ENCODE measurements at places on chromosomes 5 and 9.

GRCh38 chr5:142684508-142685041 is 1.3 kb downstream of the FGF1 start:
- DNase-seq: no peak

- DNase-seq: no peak
These were observed 41.9 kb upstream of the GRHPR start for GRCh38 chr9:37380570-37380969.

DNA sequence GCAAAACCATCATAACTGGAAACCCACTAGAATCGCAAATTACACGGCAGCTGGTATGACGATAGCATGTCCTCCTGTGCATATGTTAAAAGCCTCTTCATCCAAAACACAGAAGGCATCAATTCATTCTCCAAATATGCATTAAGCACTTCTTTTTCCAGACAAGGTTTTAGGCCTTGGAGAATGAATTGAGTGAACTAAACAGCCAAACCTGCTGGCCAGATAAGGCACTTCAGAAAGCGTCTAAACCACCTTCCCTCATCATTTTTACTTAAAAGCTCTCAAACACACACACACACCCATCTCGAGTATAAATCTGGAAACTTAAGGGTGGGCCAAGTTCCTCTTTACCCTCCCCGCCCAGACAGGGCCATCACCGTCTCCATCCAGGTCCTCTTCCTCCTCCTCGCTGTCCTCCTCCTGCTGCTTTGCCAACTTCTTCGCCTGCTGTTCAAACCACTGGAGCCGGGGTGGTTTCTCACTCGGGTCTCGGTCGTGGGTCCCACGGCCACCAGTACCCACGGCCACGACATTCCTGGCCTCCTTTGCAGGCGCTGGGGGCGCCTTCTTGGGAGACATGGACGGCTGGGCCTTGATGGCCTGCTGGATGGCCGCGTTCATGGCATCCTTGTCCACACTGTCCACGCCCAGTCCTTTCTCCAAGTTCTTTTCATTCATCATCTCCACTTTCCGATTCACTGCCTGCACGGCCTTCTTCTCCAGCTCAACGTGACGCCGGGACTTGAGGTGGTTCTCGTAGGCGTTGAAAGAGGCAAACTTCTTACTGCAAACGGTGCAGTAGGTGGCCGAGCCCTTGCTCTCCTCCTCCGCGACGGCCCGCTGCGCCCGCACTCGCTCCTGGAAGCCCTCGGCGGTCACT is 696 bp downstream of the ZNF622 start:
- no peak for DNase-seq

DNA sequence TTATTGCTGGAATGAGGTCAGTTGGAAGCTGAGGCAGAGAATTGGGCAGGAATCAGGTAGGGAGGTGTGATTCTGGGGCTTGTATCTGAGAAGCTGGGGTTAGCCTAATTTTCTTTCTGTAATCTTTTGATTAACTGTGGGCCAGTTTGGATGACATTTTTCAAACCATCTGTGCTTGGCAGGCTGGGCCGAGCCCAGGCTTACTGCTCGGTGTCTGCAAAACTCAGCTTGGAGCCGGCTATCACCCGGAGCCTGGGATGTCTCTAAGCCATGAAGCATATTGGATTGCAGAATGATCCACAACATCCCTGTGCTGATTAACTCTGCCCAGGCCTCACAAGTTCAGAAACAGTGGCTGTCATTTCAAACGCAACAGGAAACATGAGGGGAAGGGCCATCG is 26.5 kb downstream of the KCNMB1 start:
- no peak for DNase-seq

DNA sequence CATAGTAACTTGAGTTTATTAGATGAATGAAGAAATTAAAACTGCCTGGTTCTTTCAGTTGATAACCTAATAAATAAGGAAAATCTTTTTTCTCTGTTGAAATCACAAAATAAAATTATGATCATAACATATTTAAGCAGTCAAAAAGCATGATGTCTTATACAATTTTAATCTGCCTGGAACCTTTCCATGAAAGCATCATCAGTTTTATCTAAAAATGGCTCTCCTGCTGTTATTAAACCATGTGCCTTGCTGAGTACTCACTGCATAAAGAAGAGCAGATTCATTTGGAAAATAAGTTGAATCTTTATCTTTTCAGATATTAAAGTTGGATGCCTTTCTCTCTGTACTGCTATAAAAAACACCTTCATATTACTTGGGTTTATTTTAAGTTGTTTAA is 148.8 kb downstream of the SLC24A2 start:
- no peak for DNase-seq

DNA sequence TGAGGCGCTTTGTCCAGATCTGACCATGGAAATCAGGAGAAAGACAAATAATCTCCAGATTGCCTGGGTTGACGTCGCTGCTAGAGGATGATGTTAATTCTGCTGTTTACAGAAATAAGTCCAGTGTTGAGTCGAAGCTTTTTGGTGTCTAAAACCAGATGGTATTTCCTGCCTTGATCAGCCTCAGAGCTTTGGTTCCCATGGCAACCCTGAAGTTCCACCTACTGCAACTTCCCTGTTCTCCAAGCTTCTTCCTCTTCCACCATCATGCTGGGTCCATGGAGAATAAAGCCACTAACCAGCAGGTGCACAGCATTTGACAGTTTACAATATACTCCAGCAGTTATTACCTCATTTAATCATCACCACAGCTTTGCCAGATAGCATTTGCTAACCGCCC is 18.0 kb upstream of the GABBR2 start:
- DNase-seq: no peak

DNA sequence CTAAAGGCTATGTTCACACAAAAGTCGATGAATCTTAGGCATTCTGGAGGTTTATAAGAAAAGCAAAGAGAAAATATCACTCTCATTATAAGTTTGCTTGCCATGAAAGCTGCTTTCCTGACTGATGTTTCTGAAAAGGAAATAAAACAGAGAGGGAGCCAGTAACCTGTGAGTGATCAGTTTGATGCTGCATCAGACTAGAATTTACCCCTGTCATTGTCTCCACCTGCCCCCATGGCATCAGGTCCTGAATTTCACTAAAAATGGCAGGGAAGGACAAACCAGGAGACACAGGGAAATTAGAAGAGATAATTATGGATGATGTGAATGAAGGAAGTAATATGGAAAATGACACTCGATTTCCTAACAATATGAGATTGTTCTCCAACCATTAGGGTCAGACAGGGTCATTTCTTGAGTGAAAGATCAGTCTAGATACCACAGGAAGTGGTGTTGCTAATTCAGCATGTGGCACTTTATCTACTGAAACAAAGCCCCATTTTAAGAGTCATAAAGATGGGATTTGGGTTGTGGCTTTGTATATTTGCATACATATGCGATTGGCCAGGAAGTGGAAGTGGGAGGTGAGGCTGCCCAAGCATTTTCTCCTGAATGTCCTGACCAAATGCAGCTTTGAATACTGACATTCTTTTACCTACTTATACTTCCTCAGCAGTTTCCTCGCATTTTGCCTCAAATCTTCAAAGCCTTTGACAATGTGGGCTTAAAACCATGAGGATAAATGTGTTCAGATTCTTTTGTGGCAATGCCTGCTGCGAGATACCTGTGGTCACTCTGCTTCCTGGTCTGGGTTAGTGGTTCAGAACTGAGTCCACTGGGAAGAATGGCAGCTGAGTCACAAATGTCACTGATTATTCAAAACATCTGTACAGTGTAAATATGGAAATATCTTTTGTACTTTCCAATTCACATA is 29.7 kb downstream of the MEGF10 start:
- DNase-seq: no peak

GRCh38 chr5:57277085-57277484 is 103.2 kb downstream of the GPBP1 start:
- DNase-seq: no peak

- no peak for DNase-seq
These were observed 197.0 kb downstream of the FBN2 start for GRCh38 chr5:128341056-128341455.

- no peak for DNase-seq
These were observed 111.3 kb upstream of the SAP30L start for GRCh38 chr5:154334406-154335064.

DNA sequence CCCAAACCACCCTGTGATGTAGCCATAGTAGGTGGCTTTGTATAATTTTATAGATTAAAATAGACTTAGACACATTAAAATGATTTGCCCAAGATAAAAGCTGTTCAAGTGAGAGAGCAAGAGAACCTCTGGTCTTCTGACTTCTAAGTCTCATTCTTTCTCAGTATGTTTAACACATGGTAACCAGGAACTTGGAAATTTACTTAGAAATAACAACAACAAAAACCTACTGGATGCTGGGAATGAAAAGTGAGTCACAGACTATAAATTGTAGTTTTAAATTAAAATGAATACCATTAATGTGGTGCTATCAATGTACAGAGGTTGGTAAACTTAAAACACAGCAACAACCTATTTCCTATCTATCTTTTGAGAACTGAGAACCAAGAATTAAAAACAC is 30.4 kb downstream of the HMGCR start:
- DNase-seq: no peak

DNA sequence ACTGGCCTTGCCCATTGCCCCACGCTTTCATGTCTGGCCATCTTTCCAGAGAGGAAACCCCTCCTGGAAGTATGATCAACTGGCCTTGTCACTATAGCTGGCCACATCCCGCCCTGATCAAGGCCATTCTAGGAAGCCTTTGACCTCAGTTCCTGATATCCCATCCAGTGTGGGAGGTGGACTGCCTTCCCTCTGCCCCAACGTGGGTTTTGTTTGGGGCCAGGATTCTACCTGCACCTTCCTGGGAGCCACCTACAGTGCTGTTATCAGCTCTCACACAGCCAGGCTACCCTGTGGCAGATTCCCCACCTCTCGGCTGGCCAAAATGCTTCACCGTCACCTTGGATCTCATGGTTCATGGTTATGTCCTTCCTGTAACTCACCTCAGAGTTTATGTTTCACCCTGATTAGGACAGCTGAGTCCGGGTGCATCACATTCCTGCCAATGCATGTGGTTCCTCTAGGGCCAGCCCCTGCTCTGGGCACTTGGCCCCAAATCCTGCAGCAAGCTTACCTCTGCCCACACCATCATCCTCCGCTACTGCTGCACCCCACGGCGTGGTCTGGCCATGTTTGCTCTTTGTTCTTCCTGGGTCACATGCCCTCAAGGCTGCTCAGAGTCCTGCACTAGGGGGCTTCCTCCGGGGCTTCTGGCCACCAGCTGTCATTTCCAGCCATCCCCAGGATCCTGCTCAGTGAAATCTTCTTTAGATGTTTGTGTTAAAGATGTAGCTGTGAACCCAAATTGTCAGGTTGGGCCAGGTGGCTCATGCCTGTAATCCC is 24.2 kb upstream of the S1PR3 start:
- no peak for DNase-seq

DNA sequence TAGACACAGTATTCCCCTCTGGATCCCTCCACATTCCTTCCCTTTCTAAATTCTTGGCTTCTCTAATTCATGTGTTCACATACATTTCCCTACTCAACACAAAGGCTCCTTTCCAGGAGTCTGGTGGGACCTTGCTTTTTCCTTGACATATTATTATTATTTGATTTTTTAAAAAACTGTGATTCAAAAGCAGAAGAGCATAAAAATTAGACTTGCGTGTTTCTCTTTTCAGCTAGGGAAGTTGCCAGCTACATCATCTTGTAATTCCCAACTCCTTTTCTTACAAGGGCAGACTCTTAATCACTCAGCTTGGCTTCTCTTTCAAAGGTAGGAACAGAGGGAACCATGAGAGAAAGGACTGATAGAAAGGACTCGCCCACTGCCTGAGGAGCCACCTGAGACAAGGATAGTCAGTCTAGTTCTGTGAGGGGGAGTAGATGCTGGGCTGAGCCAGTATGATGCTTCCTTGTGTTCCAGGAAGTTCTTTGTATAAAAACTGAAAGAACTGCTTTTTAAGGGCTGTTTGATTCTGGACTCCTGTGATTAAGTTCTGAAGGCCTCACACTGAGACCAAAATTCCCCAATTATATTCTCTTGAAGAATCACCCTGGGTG is 51.0 kb upstream of the DPYSL3 start:
- DNase-seq: no peak

GRCh38 chr5:74130155-74130897 is 504.3 kb downstream of the ARHGEF28 start:
- no peak for DNase-seq

DNA sequence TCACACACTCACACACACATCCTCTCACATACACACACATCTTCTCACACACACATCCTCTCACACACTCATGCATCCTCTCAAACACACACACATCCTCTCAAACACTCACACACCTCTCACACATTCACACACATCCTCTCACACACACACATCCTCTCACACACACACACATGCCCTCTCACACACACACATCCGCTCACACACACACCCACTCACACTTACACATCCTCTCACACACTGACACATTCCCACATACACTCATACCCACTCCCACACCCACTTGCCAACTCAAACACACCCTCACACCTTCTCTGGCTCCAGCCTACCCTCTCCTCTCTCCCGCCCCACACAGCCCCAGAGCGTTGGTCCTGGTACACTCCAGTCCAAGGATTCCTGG is 127.9 kb upstream of the SLC30A5 start:
- no peak for DNase-seq

DNA sequence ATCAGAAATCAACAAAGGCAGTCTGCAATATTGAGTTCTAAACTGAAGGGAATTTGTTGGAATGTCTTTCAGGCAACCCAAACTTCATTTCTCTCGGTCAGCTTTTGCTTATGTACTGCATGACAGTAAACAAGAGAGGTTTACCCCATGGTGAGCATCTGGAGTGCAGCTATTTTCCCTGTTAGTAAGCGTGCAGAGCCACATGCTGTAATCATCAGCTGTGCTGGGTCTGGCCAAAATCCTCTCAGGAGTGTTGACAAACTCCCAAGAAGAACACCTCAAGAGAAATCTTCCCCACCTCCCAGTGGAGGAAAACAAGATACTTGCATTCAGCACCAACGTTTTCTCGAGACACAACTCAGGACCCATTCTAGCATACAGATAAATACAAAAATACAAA is 83.6 kb upstream of the ADAMTSL1 start:
- no peak for DNase-seq

GRCh38 chr9:24712206-24712605 is 166.5 kb upstream of the IZUMO3 start:
- DNase-seq: no peak

DNA sequence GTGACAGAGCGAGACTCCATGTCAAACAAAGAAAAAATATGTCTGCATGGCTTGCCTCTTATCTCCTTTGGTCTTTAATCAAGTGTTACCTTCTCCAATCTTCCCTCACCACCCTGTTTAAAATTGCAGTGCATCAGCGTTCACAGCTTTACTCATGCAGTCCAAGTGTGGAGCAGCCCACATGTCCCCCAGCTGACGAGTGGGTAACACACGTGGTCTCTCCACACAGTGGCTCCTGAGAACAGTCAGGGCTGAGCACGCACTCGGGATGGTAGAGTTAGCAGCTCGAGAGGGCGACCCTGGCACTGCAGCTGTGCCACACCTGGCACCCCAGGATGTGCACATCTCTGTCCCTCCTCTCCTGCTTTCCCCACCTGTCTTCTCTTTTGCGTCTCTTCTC is 25.9 kb upstream of the CFAP157 start:
- DNase-seq: no peak
